ENCODE measurements at places on chromosomes 1 and 21.

GRCh38 chr1:77509051-77509492 lies 173.4 kb downstream of the ZZZ3 start:
- DNase-seq: no peak

DNA sequence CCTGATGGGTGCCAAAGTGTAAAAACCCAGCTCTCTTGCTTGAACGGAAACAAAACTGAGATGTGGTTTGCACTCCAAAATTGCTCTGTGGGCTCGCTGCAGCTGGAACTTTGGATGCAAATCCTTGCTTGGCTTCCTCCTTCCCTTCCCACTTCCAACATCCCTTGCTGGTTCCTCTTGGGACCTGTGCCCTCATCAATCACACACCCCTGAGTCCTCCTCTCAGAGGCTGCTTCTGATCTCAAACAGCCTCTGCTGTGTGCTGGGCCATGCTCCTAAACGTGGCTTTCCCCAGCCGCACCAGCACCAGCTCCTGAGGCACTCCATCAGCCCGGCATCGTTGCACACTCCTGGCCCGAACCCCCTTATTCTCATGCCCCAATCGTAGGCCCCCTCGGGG lies 124.3 kb upstream of the RAB4A start:
- no peak for DNase-seq

GRCh38 chr21:40837456-40837855 lies 9.5 kb downstream of the DSCAM start:
- no peak for DNase-seq

GRCh38 chr1:30650968-30651320 lies 72.4 kb downstream of the MATN1 start:
- no peak for DNase-seq

DNA sequence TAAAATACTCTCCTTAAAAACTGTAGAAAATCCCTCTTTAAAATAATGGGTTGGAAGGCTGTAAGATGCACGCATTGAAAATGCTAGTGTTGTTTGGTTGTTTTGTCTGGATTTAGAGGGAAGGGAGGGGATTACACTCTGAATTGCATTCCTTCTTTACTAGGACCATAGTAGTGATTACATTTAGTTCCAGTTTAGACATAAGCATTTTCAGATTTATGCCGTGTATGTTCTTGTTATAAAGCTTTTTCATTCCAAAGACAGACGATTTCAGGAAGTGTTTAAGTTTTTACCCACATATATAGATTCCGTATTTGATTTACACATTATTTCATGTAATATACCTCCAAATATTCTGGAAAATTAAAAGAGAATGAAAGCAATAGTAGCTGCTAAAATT lies 538.4 kb downstream of the PTPRC start:
- DNase-seq: no peak

GRCh38 chr1:83901547-83902155 lies 97.3 kb downstream of the TTLL7 start:
- no peak for DNase-seq

DNA sequence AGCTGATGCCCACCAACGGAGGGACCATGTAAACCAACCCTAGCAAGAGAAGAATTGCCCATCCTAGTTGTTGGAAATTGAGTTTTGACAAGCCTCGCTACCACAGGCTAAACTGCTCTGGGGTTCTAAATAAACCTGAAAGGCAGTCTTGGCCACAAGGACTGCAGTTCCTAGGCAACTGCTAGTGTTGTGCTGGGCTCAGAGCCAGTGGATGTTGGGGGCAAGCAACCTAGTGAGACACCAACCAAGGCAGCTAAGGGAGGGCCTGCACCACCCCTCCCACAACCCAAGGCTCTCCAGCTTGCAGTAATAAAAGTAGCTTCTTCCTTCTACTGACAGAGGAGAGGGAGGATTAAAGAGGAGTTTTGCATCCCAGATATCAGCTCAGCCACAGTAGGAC lies 102.4 kb upstream of the PKN2 start:
- no peak for DNase-seq

DNA sequence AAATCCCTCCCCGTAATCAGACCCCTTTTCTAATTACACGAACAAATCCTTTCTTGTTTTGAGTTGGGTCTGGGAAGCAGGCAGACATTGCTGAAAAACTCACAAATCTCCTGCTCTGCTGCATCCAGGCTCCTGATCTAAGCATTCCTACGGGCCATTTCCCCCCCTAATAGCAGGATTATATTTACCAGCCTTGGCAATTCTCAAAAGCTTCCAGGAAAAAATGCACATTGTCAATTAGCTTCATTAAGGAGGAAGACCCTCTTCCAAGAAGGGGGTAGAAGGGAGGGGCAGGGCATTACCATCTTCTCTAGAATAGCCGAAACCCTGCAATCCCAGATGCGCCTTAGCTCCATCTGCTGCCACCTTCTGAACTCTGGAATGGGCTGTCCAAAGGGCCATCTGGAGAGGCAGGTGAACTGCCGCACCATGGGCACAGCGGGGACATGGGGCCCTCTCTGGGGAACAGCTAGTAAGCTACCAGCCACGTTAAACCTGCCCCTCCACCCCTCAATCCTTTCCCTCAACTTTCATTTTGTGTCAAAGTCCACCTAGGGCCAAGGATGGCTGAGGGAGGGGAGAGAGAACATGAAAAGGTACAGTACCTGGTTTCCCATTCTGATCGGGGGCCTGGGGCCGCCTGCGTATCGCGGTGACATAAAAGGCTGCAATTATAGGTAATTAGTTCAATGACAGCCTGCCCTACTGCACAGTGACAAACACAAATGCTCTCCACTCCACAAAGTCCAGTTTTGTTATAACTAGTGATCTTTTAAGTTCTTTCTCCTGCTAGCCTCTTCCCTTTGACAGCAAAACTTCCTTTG lies 56.8 kb downstream of the MRPL37 start:
- no peak for DNase-seq

DNA sequence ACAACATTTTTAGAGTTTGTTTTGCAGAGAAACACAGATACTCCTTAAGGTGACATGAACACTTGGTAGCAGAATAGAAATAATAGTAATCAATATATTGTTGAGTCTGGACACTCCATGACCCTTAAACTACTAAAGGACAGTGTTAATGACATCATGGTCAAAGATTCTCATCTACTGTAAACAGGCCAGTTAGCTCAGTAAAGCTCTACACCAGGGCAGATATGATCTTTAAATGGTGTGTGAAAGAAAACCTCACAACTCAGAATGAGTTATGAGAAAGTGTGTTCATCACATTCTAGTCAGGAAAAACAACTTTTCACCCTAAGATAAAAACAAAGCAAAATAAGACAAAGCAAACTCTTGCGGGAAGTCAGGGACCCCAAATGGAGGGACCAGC lies 58.1 kb upstream of the ADAMTS5 start:
- no peak for DNase-seq

DNA sequence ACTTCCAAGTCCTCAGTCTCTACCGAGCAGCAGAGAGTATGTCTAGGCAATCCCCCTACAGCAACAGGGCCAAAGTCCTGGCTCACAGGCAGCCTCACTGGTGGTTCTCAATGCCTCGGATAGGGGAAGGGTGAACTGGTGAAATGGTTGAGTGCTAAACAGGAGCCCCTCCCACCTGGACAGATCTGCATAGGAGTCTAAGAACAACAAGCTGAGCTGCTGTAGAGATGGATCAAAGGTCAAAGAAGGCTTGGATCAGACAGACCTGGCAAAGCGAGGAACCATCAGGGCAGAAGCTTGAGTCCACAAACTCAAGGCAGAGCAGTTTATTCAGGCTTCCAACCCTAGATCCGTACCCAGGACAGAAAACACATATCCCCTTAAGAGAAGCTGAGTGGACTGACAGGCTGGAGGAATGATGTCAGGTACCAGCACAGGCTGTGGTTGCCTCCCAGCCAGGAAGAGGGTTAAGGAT lies 31.8 kb downstream of the RABIF start:
- DNase-seq: no peak

GRCh38 chr1:92886886-92887419 lies 55.1 kb downstream of the RPL5 start:
- no peak for DNase-seq

- DNase-seq: peak; percentile 76
Observed at GRCh38 chr1:31762726-31763670, 1.1 kb downstream of the ADGRB2 start.

DNA sequence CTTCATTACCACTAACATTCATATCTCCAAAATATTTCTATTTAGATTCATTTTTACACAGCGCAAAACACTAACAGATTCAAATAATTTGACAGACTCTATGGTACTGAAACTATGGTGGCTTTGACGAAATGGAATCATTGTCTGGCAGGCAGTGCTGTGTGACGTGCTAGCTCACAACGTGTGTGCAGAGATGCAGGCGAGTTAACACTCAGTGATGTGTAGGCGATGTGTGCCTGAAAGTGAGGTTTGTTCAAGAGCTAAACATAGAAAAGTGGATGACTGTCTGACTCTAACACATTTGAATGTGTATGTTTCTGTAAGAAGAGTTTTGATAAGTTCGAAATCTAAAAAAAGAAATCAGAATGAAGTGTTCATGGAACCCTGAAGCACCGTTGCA lies 97.7 kb downstream of the RYR2 start:
- no peak for DNase-seq

DNA sequence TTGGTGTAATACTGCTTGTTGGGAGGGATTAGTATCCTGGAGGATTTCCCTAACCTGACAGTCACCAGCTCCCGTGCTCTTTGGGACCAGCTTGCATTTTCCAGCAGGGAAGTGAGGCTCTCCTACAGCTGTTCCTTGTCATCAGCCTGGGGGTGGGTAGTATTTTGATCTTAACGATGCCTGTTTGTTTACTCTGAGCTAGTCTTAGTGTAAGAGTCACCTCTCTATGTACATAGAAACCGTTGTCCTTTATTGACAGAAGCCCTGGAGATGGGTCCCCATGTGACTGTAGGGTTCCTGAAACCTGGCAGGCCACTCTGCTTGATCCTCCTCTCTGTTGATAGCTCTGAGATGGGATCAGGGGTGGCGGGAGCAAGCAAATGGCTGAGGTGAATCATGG lies 58.0 kb downstream of the ACP6 start:
- DNase-seq: no peak

DNA sequence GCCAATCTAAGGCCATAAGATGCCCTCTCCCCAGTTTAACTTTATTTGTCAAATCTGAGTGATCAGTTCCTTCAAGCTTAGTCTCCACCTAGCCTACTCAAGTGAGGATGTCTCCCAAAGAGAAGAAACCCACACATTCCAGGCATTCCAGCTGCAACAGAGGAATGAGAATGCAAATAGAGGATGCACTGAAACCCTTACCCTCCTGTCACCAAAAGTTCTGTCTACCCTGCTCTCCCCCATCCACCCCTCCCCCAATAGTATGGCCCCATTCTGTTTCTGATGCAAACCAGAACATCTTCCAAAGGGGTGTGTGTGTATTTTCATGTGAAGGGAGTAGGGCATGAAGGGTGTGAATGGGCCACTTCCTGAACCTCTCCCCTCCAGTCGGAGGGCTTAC lies 3.0 kb downstream of the DUSP23 start:
- DNase-seq: no peak

DNA sequence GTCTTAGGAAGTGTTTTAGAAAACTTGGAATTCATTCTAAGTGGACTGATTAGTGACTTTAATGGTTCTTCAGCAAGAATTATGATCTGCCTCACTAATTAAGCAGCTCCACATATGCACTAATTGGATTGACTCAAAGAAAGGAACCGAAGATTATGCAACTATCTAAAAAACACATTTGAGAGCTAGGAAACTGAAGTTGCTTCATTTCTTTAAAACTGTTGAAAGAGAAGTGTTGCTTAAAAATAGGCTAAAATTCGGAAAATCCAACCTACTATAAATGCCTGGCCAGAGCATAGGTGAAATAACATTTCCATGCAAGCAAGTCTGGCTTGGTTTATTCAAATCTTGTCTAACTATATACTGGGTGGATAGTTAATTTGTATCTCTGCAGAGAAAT lies 502.9 kb upstream of the ZRANB2 start:
- DNase-seq: no peak

DNA sequence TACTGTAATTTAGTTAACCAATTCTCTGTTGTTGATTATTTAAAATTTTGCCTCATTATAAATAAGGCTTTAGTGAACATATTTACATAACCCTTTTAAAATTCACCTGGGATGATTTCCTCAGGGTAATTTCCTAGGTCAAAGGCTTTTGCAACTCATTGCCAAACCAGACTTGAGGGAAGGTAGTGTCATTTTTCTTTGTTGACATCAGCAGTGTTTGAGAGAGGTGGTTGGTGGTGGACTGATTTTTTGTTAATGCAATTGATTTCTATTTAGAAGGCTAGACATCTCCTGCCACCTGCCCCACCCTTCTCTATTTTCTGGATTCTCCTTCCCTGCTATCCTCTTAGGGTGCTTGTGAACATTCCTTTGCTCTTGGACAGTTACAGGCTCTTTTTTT lies 116.8 kb downstream of the HHAT start:
- DNase-seq: no peak

DNA sequence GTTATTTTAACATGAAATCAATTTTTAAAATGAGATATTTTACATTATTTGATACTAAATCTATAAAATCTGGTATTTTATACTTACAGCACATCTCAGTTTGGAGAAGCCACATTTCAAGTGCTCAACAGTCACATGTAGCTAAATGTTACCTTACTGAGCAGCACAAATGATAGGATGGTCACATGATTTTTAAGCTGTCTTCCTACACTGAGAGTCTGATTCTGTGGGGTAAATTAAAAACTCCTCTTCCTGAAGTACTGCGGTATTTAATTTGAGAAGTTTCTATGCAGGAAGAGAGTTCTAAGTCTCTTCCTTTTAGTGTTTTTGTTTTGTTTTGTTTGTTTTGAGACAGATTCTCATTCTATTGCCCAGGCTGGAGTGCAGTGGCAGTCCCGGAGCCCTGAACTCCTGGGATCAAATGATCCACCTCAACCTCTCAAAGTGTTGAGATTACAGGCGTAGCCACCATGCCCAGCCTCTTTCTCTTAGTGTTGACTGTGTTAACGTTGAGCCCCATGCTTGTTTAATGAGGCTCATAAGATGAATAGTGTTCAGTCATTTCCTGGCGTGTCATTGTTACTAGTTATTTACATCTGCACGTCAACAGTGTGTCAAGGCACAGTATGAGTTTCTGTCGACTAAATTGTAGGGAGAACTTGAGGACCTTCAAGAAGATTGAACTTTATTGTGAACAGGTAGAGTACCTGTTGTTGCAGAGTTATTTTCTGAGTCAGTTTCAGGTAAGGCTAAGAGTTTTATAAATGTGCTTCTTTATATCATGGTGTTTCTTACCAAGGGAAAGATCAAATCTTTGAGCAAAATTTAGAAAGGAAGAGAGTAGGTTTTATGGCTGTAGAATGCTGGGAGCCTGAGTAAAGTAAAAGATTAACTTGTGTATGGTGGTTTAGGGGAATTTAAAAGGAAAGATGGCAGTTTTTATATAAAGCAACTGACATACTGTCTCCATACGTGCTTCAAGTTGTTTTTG lies 3.3 kb downstream of the CNST start:
- peak; percentile 54 for DNase-seq

- no peak for DNase-seq
Observed at GRCh38 chr1:225464851-225465792, 37.3 kb upstream of the LBR start.

DNA sequence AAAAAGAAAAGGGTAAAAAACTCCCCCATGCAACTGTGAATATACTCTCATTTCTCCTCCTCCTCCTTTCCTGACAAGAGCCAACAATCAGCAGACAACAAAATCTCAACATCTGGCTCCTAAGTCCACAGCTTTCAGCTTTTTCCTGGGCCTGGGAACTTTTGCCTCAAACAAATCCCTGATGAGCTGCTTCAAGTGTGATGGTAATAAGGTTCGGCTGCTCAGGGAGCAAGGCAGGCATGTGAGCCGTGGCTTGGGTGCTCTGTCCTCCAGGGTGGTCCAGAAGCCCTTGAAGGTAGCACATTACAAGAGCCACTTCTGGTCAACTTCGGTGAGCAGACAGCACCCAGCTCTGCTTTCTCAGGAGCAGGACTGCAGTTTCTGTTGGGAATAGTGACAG lies 46.3 kb downstream of the ITPKB start:
- DNase-seq: no peak

Measured in KBM-7 (cell line).